Right atrium auricular region (tissue), 2 donors: ENCODE measurements at places on chromosomes 13 and 19. TPM values are rescaled to one million over a fixed set of nuclear protein-coding genes. Genes with fewer than 3 reads are reported as not detected.
A peak's percentile ranks its signal among the peaks of the same experiment; 100 is the strongest.

APOE gene
- 403 TPM for total RNA-seq

DNA sequence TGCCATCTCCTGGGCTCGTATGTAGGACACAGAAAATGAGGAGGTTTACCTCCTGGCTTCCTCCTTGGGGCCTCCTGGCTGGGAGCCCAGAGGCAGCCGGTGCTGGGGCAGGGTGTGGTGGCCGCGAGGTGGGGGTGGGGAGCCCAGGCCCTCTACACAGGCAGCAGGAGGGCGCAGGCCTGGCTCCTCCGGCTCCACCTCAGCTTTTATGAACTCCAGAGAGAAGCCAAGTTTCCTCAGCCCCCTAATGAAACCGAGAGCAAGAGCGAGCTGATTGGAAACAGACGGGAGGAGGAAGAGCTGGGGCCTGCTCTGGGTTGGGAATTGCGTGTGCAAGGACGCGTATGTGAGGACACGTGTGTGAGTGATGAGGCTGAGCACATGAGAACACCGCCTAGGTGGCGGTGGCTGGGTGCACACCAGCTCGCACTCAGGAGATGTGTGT lies 23.1 kb downstream of the LYL1 start:
- DNase-seq, result no peak

DNA sequence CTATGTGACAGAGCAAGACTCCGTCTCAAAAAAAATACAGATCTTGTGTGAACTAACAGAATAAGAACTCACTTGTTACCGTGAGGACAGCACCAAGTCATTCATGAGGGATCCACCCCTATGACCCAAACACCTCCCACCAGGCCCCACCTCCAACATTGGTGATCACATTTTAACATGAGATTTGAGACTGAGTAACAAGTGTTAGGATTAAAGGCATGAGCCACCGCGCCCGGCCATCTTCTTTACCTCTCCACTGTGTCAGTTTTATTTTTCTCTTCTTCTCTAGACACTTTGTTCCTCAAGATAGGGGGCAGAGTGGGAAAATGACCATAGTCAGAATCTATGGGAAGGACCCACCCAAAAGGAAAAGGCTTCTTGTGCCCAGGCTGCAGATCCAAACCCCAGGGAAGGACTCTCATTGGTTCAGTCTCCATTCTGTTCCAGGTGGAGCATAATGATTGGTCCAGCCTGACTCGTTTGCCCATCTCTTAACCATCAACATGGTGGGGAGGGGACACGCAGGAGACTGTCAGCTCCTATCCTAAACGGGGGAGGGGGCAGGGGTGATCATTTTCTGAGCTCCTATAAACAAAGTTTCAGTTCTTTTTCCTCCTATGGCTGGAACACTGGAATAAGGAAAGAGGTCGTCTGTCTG lies 1.3 kb upstream of the CALM3 start:
- peak; percentile 43 for DNase-seq

DNA sequence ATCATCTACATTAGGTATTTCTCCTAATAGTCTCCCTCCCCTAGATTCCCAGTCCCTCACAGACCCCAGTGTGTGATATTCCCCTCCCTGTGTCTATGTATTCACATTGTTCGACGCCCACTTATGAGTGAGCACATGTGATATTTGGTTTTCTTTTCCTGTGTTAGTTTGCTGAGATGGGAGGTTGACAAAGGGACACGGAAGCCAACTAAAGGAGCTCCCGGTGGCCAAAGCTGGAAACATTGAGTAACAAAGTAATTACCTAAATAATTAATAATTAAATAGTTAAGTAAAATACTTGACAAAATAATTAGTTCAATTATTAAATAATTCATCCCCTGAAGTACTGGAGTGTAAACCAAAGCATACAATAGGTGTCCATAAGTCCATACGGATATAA lies 1.7 kb upstream of the PRR20A start:
- no peak for DNase-seq

HCN2 gene
- total RNA-seq, result 1.4 TPM

DNA sequence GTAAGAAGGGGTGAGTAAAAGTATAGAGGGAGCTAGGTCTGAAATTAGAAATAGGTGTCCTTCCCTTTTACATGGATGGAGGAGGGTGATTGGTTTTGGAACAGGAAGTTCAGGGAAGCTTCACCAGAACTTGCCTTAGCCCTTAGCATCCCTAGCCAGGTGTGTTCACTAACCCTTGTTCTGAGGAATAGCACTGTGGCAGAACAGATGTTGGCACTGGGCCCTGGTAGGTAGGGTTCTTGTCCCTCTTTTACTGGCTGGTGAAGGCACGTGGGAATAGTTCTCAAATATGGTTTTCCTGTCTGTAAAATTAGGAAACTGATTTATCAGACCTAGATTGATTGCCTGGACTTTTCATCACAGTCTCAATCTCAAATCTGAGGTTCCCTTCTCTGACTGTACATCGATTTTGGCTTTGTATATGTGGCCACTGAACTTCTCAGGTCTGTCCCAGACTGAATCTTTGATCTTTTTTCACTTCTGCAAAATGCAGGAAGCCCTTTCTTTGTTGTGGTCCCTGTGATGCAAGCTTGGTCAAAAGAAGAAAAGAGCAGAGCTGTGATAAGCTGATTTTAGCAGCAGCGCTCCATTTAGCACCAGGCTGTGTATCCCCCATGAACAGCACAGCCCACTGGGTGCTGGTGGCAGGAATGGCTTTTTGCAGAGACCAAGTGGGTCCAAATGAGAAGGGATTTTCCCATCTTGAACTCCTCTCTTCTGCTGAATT lies 86.2 kb upstream of the HTR2A start:
- DNase-seq, result no peak

DNA sequence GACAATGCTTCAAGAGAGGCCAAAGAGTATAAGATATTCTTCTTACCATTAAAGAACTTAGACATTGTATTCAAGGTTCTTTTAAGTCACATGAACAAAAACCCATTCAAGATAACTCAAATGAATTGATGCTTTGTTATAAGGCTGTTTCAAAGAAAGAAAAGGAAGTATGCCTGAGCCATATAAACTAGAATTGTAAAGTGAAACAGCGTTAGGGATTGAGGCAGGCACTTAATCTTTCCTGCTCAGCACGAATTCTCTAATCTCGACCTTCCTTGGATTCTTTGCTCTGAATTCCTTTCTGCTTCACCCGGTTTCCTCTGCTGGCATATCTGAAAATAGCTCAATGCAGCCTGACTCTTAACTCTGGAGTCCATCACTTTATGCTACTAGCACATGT lies 595.4 kb downstream of the DIAPH3 start:
- DNase-seq, result no peak

DNA sequence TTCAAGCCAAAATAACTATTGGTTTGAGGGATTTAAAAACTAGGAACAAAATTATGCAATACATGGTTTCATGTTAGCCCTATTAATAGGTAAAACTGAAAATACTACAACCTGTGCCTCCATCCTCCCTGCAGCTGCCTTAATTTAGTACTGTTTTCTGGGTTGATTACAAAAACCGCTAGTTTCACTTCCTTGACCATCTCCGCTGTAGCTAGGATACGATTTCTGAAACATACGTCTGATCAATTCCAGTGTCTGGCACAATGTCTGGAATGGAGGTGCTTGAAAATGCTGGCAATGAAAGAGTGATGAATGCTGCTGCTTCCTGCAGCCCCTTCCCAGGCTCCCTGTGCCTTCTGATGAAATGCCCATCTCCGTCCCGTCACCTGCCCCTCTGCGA lies 273.5 kb downstream of the SHISA2 start:
- no peak for DNase-seq

DNA sequence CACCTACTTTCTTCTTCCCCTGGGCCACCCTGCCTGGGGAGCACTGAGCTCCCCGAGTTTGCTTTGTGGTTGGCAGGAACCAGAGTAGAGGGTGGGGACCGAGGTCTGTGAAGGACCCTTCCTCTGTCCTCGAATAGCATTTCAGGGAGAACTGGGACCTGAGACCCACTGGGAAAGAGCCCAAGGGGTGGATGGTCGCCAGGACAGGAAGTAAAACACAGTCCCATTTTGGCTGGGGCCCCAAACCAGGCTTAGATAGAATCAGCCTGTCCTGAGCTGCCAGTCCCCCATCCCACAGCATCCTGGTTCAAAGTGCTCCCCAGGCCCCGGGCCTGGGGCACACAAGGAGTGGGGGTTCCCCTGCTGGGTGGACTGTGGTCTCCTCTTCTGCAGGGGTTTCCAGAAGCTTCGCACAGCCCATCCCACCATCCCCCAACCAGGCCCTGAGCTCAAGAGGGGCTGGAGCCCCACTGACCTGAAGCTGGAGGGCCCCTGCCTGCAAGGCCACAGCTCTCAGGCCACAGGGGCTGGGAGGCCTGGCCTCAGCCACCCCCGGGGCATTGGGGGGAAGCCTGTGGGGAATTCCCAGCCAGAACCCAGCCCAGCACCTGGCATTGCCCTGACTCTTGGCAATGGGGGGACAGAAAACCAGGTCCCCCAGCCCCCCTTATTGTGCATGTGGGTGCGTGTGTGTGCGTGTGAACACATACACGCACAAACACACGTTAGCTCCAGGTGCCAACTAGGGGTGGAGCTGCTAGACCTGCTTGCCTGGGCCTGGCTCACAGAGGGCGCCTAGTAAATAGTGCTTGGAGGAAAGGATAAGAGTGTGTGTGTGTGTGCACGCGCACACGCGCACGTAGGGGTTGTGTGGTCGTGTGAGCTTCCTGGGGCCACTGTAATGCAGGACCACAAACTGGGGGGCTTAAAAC lies 995 bp upstream of the MKNK2 start:
- no peak for DNase-seq

DNA sequence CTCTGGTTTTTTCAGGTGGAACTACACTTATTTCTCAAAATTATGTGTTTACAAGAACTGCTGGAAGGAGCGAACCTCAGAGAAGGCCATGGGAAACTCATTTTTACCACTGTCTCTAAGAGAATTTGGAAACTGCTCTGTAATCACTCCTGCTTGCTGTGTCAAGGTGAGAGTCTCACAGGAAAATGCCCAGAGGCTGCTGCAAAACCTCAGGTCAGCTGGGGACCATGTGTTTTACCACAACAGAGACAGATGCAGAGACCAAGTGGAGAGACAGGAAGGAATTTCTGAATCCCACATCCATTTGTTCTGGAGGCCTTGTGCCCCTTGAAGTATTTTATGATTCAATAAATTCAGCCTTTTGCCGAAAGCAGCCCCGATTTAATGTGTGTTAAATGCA lies 743.8 kb upstream of the SLC10A2 start:
- no peak for DNase-seq

DNA sequence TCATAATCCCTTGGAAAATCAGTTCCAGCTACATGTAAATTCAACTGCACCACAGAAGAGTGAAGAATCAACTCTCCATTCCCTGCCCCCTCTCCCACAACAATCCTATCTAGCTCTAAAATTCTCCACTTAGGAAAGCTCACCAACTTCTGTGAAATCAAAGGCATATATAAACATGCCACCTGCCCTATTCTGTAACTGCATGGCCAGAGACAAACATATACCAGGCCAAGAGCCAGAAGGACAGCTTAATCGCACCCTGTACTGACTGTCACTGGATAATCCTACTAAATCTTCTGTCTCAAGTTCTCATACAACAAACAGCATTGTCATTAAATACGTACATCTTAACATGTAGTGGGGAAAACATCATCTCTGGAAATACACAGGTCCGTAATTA lies 58.2 kb upstream of the EEF1AKMT1 start:
- no peak for DNase-seq

DNA sequence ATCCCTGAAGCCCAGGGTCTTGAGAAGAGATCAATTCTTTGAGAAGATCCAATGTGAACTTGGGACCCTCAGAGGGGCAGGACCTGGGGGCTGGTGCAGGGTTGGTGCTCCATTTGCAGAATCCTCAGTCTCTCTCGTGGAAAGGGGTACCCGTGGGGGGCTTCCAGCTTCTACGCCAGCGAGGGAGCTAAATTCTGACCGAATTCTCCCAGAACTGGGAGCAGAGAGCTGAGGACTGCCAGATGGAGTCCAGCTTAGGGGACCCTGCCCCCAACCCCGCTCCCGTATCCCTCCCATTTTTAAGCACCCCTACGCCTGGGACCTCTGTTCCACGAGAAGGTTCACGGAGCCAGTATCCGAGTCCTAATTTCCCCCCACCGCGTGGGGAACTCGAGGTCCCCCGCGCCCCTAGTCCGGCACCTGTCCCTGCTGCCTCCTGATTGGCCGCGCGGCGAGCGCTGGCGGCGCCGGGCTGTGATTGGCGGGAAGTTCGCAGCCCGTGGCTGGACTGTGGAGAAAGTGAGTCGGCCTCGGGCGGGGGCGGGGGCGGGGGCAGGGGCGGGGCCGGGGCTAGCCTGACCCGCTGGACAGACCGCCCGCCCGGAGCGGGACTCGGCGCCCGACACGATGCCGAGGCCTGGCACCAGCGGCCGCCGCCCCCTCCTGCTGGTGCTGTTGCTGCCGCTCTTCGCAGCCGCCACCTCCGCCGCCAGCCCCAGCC lies 4.4 kb upstream of the LTBP4 start:
- DNase-seq, result no peak

SAFB2 gene
- total RNA-seq, result 26.6 TPM

SMIM44 gene
- total RNA-seq, result not detected

DNA sequence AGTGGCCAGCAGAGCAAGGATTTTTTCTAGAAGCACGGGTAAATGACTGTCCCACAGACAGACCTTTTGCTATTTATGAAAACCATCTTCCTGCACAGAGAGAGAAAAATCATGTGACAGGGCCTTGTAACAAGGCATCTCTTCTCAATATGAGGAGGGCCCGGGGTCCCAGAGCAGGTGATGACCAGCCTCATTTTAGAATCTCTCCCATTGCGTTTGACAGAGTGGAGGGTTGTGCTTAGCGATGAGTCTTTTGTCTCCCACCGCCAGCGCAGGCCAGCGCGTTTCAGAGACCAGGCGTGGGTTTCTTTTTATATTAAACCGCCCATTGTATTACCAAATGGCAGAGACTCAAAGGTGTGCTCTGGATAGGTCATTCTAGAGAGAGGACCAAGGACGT lies 97.4 kb upstream of the UBL3 start:
- DNase-seq, result no peak

FRY gene
- total RNA-seq, result 183 TPM

- no peak for DNase-seq
These were observed 6.6 kb upstream of the DACH1 start for GRCh38 chr13:71873418-71874247.

- no peak for DNase-seq
These were observed 244.0 kb downstream of the DCLK1 start for GRCh38 chr13:35887115-35887666.

KLF1 gene
- total RNA-seq, result not detected

DNA sequence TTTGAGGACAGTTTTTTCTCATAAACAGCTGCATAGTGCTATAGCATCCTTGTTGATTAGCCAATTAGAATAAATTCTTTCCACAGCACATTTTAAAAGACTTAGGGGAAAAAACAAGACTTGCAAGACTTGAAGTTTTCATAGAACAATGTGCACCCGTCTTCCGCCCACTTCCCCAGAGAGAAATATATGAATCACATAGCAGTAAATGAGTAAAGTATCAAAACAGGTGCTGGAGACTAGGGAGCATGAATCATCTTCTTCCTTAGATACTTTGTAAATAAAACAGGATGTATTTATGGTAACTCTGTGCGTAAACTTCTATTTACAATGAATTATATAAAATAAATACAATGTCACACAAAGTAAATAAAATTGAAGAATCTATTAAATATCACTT lies 75.1 kb downstream of the COL4A2 start:
- DNase-seq, result no peak

GRCh38 chr13:53847502-53847901 lies 818.9 kb downstream of the OLFM4 start:
- no peak for DNase-seq
